ENCODE measurements at places on chromosomes 6 and 20.
A peak's percentile ranks its signal among the peaks of the same experiment; 100 is the strongest.

- DNase-seq, result no peak
Measured at GRCh38 chr6:15522856-15523529, 139.8 kb downstream of the DTNBP1 start.

- DNase-seq, result no peak
Measured at GRCh38 chr20:43985608-43986316, 71.1 kb downstream of the TOX2 start.

- peak; percentile 81 for DNase-seq
Measured at GRCh38 chr6:130482645-130483390, 117.0 kb downstream of the TMEM200A start.

DNA sequence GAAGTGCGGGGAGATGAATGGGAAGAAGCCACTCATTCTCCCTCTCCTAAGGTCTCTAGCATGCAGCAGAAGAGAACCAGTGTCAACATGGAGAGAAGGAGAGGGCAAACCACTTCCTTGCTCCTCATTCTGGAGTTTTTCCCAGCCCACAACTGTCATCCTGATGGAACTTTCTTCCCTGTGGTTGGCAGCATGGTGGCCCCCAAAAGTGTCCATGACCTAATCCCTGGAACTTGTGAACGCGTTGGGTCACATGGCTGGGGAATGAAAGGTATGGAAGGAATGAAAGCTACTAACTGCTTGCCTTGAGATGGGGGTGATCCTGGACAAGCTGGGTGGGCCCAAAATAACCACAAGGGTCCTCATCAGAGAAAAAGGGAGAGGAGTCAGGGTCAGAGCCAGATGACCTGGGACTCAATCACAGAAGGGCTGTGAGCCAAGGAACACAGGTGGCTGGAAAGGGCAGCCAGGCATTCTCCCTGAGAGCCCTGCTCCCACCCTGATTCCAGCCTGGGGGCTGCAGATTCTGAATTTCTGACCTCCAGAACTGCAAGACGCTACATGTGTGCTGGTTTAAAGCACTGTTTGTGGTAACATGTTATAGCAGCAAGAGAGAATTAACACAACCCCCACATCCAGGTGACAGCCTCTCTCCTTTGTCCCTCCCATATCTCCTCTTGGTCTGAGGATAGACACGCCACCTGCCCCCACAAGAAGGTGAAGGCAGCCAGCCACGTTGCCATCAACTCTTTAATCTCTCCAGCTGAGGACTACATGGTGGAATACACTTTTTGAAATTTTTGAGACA is 63.2 kb downstream of the PYGB start:
- peak; percentile 53 for DNase-seq

- peak; percentile 68 for DNase-seq
Measured at GRCh38 chr6:169520104-169520503, 181.7 kb downstream of the WDR27 start.

DNA sequence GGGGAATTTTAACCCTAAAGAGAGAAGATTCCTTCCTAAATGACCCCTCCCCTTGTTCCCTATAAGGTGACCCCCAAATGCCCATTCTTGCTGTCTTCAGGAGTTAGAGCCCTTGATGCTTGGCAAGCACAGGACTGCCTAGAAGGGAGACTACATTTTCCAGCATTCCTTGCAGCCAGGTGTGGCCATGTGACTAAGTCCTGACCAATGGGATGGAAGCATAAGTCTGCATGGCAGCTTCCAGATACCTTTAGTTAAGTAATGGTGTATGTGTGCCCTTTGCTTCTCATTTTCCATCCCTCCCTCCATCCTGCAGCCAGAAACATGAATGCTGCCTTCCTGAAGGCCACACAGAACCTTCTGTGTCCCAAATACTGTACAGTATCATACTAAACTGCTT is 5.5 kb downstream of the BFSP1 start:
- DNase-seq, result peak; percentile 45

- peak; percentile 93 for DNase-seq
Measured at GRCh38 chr6:26216886-26217713, 129.9 kb downstream of the HFE start.

- DNase-seq, result no peak
Measured at GRCh38 chr20:20412750-20413149, 44.8 kb downstream of the INSM1 start.

DNA sequence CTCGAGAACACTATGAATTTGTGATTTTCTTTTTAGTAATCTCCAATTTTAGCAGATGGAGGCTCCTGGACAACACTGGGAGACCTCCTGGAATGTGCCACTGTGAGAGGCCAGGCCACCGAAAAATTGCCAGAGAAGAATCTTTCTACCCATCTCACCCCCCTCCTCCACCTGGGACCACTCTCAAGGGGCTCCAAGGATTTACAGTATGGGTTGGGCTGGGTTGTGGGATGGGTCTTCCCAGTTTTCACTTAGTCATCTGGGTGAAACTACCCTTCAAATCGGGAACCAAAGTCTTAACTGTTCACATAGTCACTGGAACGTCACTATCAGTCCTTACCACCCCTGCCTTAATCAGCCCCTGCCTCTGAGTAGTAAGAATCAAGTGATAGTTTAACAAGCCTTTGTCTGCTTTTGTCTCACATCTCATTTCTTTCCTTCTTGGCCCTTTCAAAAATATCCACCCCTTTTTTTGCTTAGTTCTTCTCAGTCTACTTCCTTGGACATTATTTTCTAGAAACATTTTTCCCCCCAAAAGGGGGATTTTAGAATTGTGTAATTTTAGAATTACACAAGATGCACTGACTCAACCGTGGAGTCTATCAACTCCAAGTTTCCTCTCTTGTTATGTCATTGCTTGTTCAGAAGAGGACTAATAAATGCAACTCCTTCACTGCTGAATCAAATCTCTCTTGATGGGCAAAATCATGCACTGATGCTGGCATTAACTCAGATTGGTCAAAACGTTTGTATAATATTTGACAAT is 148.2 kb upstream of the MOCS1 start:
- no peak for DNase-seq

DNA sequence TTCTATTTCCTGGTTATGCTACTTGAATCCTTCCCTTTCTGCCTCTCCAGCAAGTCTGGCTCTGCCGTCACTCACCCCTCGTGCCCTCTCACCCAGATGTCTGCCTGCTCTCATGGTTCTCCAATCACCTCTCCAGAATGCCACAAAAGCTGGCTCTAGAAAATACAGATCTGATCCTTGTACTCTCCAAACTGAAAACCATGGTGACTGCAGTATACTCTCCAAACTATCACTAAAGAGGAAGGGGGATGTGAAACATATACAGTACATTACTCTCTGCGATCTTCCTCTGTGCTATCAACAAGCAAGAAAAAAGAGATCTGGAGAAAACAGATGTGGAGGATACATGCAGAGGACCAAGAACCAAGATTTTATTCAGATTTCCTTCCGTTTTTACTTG is 91.1 kb downstream of the ATXN1 start:
- peak; percentile 60 for DNase-seq

DNA sequence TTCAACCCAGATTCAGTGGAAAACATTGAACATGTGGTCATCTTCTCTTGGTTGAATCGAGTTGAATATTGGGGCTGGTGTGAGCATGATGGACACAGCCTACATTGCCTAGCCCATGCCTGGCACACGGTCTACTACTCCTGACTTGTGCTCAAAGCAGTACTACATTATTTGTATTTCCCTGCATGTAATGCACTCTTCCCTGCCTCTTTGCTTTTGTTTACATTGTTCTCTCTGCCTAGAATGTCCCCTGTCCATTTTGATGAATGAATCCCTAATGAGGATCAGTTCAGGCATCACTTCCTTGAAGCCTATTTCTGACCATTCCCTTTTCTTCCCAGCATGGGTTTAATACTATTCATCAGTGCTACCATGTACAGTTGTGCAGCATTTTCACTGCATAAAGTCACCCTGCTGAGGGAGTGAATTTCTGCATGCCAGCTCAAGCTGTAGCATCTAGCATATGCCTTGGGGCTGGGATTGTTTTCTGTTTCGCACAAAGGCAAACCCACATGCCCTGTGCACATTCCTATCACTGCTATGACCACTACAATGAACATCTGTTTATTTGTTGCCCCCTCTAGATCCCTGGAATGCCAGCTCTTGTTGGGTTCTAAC is 75.3 kb upstream of the CCN6 start:
- DNase-seq, result no peak

DNA sequence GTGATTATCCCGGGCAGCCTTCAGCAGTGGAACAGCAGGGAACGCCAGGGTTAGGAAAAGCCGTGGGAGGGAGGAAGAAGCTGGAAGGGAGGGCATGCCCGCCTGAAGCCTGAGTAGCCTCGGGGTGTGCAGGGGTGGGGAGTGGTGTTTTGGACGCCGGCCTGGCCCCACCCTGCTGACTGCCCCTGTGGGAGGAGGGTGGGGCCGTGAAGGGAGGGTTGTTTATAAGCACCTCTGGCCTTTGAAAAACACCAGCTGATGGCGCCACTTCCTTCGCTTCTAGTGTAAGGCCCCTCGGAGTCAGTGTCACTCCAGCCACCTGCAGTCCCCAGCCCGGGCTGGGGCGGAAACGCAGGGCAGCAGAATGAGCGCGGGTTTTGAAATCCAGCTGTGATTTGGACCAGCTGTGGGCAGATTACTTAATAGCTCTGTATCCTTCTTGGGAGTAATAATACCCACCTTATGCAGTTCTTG is 52.8 kb upstream of the BMP6 start:
- DNase-seq, result peak; percentile 32

GRCh38 chr6:93819189-93819588 is 399.8 kb upstream of the EPHA7 start:
- no peak for DNase-seq

GRCh38 chr20:3283222-3283820 is 44.3 kb upstream of the SLC4A11 start:
- no peak for DNase-seq

GRCh38 chr20:63740070-63740626 is 572 bp downstream of the SLC2A4RG start:
- DNase-seq, result peak; percentile 64

DNA sequence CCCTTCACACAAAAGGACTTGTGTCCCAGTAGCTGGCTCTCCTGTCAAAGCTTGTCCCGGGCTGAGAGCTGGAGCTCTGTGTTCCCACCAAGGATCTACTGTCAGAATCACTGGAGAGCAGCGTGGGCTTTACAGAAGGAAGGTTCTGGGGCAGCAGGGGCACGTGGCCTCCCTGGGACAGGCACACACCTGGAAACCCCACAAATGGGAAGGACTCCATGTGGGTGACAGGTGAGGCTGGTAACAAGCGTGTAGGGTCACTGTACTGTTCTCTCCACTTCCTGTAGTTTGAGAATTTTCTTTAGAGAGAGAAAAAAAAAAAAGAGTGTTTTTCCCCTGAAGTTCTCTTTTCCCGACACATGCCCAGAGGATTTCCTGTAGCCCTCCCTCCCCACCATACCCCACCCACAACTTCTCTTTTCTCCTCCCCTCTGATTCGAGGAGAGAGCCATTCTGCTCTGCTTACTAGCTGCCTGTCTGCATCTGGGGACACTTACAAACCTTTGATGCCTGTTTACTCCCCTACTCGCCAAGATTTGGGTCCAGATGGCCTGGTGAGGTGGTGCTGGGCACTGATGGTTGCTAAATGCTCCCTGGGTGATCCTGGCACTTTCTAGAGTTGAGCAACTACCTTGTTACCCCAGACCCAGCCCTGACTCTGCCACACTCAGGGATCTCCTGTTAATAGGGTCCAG is 84.1 kb upstream of the SIRPA start:
- DNase-seq, result peak; percentile 64

DNA sequence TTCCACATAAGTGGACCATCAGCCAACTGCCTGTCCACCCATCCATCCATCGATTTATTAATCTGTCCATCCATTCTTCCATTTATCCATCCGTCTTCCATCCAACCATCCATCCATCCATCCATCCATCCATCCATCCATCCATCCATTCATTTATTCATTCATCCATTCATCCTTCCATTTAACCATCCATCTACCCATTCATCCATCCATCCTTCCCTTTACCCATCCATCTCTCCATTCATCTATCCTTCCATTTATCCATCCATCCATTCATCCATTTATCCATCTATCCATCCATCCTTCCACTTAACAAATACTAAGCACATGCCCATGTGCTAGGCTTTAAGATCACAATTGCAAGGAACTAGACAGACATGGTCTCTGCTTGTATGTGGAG is 6.8 kb downstream of the SAMD5 start:
- no peak for DNase-seq

- no peak for DNase-seq
Measured at GRCh38 chr6:106125925-106126435, 39.8 kb downstream of the PRDM1 start.

DNA sequence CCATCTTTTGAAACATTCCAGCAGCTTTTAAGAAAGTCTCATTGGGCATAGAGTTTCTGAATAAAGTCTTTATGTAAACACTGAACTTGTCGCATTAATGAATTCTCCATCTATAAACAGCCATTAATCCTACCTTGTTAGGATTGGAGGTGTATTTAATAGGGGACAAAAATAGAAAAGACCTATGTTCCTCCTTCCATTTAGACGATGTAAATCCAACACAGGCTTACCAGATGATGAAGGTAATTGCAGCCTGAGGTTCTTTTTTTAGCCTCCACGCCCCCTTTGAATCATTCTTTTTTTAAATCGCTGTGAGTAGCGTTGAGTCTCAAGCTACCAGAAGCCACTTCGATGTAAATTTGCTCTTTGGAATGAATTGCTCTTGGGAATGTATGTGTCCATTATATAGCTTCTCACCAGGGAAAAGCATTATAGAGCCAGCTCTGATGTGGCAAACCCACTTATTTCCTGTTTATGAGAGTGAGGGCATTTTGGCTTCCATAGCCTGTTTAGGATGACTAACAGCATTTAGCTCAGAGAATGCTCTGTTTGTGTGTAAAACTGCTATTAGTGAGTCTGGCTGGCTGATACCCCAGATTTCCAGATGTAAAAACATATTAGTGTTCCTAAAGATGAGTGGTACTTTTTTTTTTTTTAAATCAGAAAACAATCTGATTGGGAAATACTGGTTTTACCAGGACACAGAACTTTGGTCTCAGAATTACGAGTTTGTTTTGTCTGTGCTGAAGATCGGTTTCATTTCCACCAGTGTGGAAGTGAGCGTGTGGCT is 74.9 kb upstream of the CLDN20 start:
- no peak for DNase-seq

- DNase-seq, result no peak
Measured at GRCh38 chr6:48568856-48569255, 457.9 kb upstream of the PTCHD4 start.

GRCh38 chr20:25551413-25552215 is 33.7 kb downstream of the NINL start:
- DNase-seq, result no peak

DNA sequence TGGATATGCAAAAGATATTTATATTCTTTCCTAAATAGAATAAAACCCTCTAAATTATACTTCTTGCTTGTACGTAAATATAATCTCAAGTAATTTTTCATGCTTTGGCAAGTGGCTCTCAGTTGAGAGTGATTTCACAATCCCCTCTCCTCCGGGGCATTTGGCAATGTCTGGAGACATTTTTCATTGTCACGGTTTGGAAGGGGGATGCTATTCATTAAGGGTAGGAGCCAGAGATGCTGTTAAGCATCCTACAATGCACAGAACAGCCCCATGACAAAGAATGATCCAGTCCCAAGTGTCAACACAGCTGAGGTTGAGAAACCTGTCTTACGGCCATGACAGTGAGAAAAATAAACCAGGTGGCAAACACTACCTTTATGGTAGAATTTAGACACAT is 75.7 kb downstream of the AGPAT4 start:
- peak; percentile 72 for DNase-seq
